ENCODE measurements at places on chromosomes 7 and 10.
A peak's percentile ranks its signal among the peaks of the same experiment; 100 is the strongest.

DNA sequence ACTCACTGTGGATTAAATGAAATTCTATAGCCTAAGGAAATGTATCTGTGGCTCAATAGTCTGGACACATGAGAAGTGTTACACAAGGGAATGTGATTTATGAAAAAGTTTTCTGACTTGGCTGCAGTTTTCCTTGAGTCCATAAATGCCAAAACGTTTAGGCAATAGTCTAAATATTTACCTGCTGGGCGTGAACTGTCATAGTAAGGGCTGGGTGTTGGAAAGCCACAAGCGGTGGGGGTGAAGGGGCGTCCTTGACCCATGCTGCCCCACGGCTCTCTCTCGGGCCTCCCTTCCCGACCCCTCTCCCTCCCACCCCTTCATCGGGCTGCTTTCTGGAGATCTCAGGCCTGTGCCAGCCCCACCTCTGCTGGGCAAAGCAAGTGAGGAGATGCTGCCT lies 223.7 kb downstream of the BUB3 start:
- DNase-seq, result peak; percentile 11

DNA sequence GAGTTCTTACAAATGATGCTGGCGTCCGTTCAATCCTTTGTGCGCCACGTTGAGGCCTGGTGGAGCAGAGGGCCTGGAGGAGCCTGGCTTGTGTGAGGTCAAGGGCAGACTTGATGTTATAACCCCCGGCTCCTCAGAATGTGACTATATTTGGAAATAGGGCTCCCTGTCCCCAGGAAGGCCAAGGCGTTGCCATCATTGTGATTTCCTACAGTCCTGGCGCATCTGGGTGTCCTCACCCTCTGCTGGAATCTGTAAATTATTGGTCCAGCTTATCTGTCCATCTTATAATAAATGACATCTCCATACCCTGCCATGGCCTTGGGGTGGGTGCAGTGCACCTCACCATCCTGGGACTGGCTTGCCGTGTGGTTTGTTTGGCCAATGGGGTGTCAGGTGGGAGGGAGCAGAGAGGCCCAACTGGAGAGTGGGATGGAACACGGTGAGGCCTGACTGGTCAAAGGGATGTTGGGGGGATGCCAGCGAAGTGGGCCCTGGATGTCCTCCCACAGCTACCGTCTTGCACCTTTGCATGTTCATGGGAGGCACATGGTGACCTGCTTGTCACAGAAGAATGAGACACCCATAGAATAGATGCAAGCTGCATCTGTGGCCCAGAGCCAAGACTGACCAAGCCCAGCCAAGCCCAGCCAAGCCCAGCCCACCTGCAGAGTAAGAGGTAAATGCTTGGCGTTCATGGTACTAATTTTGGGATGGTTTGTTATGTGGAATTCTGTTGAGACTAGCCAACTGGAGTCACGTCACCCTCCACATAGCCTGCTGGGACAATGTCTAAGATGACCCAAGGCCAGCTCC lies 11.1 kb upstream of the LRRC27 start:
- DNase-seq, result no peak

DNA sequence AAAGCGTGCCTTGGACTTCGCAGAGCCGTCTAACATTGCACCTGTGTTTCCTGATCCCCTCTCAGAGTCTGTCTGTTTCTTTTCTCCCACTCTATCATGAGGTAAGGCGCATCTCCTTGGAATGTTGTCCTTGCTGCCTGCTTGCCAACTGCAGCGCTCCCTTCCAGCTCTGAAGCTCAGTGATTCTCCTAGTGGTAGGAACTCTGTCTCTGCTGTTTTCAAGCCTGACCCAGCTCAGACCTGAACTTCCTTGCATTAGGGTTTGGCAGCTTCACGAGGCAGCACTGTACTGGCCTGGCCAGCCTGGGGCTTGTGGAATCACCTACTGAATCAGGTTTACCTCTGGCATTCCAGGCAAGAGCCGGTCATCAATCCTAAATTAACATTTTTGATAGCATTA lies 123.9 kb downstream of the CREB5 start:
- no peak for DNase-seq

DNA sequence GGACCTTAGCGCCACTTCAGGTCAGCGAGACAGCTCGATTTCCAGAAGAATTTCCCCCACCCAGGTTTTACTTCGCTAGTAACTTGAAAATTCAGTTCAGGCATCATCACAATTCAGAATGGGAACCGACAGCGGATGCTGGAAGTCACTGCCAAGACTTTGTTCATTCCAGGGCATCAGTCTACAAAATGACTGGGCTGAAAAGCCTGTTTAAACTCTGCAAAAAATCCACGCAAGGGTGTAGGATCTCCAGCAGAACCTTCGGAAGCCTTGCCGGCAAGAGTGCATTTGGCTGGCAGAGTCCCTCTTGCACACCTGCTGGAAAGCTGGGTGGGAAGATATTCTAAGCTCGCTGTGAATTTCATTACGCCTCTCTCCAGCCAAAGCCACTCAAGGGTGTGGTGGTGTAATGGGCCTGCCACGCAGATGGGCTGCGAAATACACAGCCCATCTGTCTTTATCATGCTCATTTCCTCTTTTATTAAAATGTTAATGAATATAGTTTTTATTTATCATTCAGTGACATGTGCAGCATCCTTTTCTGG lies 672.0 kb upstream of the FOXK1 start:
- DNase-seq, result no peak

- no peak for DNase-seq
Measured at GRCh38 chr7:22871661-22872060, 49.0 kb upstream of the TOMM7 start.
